ENCODE measurements at places on chromosomes 7 and 10.

- no peak for DNase-seq
These were observed 65.1 kb upstream of the MPP7 start for GRCh38 chr10:28367929-28368484.

DNA sequence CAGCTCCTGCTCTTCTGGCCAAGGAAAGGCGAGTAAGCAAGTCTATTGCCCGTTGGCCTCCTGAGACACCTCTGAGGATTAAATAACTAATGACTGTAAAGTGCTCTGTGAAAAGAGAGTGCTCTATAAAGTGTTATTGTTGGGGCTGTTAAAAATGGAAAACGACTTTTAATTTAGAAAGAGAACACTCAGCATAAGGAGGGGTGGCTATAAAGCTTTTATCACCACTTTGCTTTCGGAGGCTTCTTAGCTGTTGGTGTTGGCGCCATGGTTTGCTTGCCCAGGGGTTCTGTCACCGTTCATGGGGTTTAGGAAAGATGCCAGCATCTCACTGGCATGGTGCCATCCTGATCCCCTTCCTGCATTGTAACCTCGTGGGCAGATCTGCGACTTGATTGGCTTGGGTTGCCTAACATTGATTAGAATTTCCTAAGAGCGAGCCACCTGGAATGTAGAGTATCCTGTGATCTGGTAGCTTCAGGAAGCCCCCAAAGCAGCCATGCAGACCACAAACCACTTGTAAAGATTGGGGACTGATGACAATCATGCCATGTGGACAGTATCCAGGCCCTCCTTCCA lies 509.9 kb downstream of the LRMDA start:
- DNase-seq, result no peak

DNA sequence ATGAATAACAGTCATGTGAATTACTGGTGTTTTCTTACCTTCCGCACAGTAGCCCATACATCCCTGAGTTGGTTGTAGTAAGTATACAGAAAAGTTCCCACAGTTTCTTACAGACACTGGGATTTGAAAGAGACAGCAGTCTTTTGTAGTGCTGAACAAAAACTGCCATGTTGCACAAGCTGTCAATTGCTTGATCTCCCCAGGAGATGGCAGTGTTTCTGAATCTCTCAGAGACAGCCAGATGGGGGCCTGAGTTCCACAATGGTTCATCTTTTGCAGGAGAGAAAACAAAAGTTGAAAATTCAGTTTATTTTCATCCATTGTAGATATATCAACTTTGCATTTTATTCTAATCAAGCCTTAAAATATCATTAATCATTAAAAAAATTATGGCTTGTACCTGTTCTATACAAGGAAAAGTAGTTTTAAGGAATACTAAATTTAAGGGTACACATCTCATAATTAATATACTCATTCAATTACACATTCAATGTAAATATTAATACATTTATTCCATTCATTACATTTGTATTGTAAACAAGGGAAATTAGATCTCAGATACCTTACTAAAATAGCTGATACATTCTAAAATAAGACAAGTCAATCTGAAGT lies 14.5 kb downstream of the VWDE start:
- peak; percentile 39 for DNase-seq

GRCh38 chr10:52040486-52040885 lies 273.6 kb upstream of the DKK1 start:
- no peak for DNase-seq

- DNase-seq, result no peak
These were observed 118.2 kb upstream of the PPIF start for GRCh38 chr10:79229071-79229541.

DNA sequence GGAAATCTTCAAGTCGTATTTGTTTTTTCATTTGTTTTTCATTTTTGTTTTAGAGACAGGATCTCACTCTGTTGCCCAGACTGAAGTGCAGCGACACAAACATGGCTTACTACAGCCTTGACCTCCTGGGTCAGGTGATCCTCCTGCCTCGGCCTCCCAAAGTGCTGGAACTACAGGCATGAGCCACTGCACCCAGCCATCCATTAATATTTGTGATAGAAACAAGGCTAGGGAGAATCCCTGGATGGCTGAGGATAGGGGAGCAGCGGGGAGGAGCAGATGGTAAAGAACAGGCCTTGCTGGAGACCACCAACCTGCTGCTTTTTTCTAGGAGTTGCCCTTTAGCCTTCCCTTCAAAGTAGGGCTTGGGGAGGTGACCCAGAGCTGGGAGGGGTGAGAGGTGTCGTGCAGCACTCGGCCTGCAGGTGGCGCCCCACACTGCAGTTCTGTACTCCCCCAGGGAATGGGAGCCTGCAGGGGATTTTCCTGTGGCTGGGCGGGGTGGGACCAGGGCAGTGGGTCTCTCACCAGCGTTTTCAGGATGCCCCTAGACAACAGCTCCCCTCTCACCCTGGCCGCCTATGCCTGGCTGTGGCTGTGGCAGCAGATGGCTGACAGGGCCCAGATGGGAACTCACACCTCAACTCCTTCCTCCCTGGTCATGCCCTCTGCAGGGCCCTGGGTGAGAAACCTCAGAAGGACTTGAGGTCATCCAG lies 12.6 kb upstream of the CDH23 start:
- DNase-seq, result peak; percentile 88

DNA sequence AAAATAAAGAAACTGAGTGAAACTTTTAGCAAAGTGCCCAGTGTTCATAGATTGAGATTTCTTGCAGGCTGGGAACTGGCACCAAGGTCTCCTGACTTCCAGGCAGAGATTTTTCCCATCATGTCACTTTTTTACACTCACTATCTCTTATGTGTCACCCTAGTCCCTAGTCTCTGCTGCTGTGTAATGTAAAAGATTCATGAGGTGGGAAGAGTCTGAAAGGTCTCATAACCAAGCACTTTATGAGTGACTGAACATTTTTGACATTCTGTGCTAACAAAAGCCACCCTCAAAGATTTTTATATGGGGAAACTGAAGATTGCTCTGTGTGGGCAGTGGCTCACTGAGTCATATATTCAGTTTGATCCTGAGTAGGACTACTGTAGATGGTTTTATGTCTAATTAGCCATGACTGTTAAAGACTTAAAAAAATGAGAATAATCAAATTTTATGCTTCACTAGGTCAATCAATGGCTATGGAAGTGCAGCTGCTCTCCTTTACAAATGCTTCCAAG lies 900.3 kb upstream of the SORCS1 start:
- DNase-seq, result peak; percentile 54

DNA sequence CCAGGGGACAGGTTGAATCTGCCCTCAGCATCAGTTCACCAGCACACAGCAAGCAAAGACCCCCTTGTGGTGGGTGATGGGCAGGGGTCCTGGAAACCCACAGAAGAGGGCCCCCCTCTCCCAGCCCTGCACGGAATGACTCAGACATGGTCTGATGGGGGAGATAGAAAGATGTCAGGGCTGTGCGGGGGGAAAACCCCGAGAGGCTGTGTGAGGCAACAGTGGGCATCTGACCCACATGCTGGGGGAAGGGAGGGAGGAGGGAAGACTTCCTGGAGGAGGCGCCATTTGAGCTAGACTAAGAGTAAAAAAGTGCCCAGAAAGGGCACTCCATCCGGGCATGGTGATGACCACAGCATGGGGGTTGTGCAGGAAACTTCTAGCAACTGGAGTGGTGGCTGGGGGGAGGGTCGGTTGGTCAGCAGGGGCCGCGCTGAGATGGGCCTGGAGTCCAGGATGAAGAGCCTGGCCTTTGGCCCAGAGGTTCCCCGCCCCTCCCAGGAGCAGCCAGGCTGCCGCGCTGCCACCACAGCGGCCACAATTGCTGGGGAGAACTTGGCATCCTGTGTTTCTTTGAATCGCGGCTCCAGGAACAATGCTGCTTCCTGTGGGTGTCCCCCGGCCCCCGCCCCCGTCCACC lies 2.5 kb downstream of the LFNG start:
- no peak for DNase-seq

DNA sequence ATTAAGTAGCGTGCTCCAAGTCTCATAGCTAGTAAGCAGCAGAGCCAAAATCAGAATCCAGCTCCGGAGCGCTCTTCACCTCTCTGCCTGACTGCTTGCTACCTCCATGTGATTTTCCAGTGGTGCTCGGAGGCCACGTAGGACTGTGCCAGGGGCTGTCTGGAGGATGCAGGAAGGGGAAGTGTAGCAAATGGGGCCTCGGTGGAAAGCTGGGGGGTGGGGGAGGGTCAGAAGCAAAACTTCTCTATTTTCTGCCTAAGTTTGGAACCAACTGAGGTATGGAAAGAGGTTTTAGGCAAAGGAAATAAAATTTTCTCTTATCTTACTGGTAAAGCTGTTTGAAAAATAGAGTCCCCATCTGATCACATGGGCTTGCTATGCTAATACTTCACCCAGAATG lies 108.7 kb downstream of the TBXAS1 start:
- DNase-seq, result no peak

DNA sequence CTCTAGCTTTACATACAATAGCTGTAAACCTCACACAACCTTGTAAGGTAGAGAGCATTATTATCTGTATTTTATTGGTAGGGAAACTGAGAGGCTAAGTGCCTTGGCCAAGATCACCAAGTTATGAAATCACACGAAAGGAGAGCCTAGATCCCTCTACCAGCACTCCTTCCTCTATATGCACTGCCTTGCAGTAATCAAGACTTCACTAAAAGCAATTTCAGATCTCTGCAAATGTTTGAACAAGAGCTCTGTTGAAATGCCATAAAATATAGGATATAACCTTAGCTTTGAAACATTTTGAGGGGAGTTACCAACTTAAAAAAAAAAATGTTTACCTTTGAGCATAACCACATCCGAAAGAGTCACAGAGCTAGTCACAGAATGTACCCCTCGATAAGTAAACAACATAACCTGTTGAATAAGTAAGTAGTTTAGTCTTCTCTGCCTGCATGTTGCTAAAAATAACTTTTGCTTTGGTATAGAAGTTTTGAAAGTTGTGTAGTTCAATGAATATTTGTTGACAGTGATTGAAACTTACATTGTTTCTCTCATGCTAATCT lies 709.4 kb downstream of the AUTS2 start:
- no peak for DNase-seq

GRCh38 chr7:23964715-23965114 lies 254.7 kb downstream of the STK31 start:
- peak; percentile 12 for DNase-seq

DNA sequence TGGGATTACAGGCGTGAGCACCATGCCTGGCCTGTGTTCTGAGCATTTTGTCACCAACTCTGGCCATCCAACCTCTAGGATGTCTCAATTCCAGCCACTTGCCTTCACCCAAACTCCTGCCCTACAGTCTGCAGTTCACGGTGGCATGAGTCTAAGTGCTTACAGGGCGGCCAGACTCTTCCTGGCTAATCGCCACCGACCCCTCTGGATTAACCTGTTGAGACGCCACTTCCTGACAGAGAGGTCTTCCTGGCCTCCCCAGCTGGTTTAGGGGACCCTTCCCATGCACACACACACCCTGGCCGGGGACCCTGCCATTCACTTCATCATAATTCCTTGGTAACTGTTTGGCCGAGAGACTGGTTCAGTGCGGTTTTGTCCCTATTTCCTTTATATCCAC lies 211.5 kb upstream of the SH2B2 start:
- DNase-seq, result no peak

GRCh38 chr10:80588546-80588945 lies 50.8 kb downstream of the SH2D4B start:
- no peak for DNase-seq

DNA sequence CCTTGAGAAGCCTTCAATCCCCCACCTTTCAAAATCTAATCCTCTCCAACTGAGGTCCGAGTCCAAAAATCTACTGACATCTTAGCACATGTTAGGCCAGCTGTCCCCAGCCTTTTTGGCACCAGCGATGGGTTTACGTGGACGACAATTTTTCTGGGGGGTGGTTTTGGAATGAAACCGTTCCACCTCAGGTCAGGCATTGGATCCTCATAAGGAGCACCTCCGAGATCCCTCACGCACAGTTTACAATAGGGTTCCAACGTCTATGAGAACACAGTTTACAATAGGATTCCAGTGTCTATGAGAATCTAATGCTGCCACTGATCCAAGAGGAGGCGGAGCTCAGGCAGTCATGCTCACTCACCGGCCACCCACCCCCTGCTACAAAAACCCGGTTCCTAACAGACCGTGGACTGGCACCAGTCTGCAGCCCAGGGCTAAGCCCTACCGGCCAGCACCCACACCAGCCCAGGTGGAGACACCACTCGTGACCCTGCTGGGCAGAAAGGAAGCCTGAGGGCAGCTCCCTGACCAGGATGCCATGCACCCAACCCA lies 107.6 kb downstream of the DIP2C start:
- no peak for DNase-seq

GRCh38 chr7:7491044-7491443 lies 44.6 kb downstream of the COL28A1 start:
- no peak for DNase-seq

DNA sequence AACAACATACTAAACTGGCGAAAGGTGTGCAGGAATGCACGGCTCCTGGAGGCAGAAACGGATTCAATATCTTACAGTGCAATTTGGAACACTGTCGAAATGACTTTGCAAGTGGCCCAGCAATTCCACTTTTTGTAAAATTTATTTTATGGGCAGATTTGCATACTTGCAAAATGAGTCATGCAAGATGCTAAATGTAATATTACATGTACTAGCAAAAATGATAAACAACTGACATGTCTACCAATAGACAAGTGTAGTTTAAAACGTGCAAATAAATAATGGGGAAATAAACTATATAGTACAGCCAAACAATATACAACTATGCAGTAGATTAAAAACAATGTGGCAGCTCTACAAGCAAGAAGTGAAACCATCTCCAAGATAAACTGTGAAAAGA lies 97.7 kb downstream of the ARHGAP12 start:
- no peak for DNase-seq

DNA sequence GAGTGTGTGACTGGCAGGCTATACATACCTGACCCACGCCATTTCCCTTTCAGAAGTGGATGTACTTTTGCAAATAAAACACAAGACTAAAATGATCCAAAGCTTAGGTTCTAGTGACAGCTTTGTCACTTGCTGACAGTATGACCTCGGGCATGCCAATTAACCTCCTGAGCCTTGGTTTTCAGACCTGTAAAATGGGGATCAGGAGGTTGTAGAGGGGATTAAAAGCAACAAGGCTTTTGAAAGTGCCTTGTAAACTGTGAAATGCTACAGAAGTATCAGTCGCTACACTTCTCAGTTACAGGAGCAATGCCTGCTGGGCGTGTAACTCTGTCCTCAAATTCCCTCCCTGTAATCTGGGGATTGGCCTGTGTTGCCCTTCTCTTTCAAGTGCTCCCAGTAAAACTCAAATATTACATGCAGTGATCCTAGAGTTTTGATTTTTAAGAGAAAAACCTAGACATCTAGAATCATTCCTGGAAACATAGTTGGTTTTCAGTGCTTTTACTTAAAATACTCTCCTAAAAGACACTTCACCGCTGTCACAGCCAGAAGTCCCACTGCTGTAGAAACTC lies 8.8 kb upstream of the GRB10 start:
- DNase-seq, result no peak

DNA sequence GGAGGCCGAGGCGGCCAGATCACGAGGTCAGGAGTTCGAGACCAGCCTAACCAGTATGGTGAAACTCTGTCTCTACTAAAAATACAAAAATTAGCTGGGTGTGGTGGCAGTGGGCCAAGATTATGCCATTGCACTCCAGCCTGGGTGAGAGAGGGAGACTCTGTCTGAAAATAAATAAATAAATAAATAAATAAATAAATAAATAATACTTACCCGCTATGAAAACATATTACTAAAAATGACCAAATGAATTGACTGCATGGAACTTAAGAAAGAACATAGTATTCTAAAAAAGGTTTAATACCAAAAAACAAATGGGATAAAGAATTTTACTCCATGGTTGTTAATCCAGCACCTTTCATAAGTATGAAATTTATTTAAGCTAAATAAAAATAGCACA lies 305.0 kb downstream of the GATA3 start:
- no peak for DNase-seq

GRCh38 chr10:132362151-132362611 lies 30.2 kb downstream of the LRRC27 start:
- no peak for DNase-seq
